ENCODE measurements at places on chromosomes 1 and 21. TPM values are rescaled to one million over a fixed set of nuclear protein-coding genes. Genes with fewer than 3 reads are reported as not detected.

Gene SHE
- total RNA-seq: 0.16 TPM

Gene MAEL
- not detected for total RNA-seq

Gene NMNAT2
- 0.47 TPM for total RNA-seq

Gene SYPL2
- 0.13 TPM for total RNA-seq

Gene ITLN2
- 0.70 TPM for total RNA-seq

Gene GSTM5
- total RNA-seq: not detected

Gene ENO1
- total RNA-seq: 2,805 TPM

Gene NPL
- 0.63 TPM for total RNA-seq

Gene TAF13
- total RNA-seq: 35.8 TPM

Gene RNU1-4
- 44.9 TPM for total RNA-seq

Gene PITHD1
- total RNA-seq: 28.8 TPM

Gene PLEKHN1
- 4.9 TPM for total RNA-seq

Gene PRR9
- 0.05 TPM for total RNA-seq

Gene FOXO6
- 0.96 TPM for total RNA-seq

Gene OXCT2
- total RNA-seq: 0.61 TPM

Gene TRIM17
- total RNA-seq: not detected

Gene CCDC185
- 0.03 TPM for total RNA-seq

Gene BTBD19
- 2.6 TPM for total RNA-seq

Gene SNX7
- total RNA-seq: 26.4 TPM

Gene SLC16A4
- total RNA-seq: 39.9 TPM

Gene PPT1
- total RNA-seq: 74.0 TPM

Gene LEFTY1
- 1.9 TPM for total RNA-seq

Gene FUBP1
- total RNA-seq: 98.7 TPM

Gene YIPF1
- 11.7 TPM for total RNA-seq

Gene FAM163A
- not detected for total RNA-seq

Gene CFH
- 4.2 TPM for total RNA-seq

Gene STYXL2
- not detected for total RNA-seq

Gene LAX1
- not detected for total RNA-seq

Gene GUCA2A
- not detected for total RNA-seq

Gene PTBP2
- total RNA-seq: 6.6 TPM

Gene OR2W3
- not detected for total RNA-seq

Gene FCRLA
- not detected for total RNA-seq

Gene DIRAS3
- total RNA-seq: 1.2 TPM

Gene FMN2
- total RNA-seq: 3.2 TPM

Gene C1QA
- total RNA-seq: not detected

Gene OPRD1
- total RNA-seq: 0.07 TPM

Gene CLDN17
- total RNA-seq: not detected

Gene DISP3
- total RNA-seq: 0.48 TPM

Gene SLC2A5
- total RNA-seq: 0.77 TPM

Gene HNRNPCL4
- not detected for total RNA-seq

Gene SMG5
- 43.3 TPM for total RNA-seq

Gene CFHR5
- total RNA-seq: not detected

Gene LORICRIN
- not detected for total RNA-seq

Gene TMEM61
- total RNA-seq: 0.99 TPM
